Posterior vena cava (tissue), 2 donors: ENCODE measurements at places on chromosomes 1 and 21.

DNA sequence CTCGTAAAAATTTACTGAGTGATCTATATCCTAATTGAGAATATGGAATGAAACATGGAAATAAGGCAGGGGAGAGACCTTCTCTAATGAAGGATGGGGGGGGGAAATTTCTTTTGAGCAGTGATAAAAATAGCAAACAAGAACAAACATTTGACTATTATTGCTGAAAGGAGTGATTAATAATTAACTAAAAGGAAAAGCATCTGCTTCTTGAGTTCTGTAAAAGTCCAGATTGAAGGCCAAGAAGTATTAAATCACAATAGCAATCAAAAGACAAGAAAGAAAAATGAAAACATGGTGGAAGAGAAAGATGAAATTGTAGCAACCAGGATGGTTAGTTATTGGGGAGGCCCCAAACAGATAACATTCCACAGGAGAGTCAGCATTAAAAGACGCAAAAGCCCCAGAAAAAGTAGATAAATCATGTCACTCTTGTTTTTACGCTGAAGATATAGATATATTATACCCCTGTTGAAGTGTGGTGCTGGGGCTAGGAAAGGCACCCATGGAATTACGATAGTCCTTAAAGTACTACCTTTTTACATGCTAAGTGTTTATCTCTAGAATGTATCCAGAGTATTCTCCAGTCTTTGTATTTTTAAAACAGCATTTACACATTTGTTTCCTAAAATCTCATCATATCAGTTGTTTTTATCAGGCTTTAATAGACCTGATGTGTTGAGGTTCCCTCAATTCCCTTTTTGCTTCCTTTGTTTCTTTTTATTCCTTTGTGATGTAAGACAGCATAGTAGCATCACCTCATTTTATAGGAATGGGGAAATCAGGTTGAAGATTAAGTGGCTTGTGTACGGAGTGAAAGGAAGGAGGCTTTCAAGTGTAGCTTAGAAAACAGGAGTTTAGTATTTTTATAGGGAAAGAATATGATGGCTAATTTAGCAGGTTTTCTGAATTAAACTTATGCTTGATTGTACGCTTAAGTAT, 28.9 kb downstream of the DISP1 start:
- DNase-seq: no peak

DNA sequence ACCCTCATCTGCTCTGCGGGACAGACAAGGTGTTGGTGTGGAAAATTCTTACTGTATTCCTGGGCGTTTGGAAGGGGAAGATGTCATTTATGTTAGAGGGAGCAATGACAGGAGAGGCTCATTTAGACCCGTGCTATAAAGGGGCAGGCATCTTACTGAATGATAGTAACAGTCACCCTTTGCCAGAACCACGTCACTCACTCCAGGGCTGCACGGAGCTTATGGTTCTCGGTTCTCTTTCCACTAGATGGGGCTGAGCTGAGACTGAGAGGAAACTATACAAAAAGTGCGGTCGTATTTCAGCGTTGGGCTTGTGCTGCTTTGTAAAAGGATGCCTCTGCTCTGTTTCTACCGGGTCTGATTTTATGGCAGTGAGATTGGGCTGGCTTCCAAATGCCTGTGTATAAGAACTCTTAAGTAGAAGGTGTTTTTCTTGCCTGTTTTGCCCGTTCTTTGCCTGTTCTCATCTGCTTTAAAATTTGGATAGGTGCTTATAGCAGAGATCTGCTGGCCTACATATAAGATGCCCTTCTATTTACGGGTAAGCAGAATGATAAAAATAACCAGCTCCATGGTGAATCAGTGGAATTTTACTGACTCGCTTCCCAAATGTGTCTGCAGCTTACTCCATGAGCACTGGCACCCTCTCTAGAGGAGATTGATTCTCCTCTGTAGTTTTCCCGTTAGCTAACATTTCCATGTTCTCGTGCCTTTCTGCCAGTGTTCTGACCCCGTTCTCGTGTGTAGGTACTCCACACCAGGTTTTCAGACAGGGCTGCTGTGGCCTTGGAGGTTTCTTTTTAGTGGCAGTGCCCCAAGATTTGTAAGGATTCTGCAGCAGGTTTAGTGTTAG, 55.9 kb downstream of the MRPS6 start:
- DNase-seq: no peak

GRCh38 chr1:181763736-181764135, 280.4 kb downstream of the CACNA1E start:
- DNase-seq: no peak

GRCh38 chr1:44532567-44532944, 127.5 kb downstream of the RNF220 start:
- no peak for DNase-seq

GRCh38 chr21:40623528-40623927, 223.4 kb downstream of the DSCAM start:
- no peak for DNase-seq

DNA sequence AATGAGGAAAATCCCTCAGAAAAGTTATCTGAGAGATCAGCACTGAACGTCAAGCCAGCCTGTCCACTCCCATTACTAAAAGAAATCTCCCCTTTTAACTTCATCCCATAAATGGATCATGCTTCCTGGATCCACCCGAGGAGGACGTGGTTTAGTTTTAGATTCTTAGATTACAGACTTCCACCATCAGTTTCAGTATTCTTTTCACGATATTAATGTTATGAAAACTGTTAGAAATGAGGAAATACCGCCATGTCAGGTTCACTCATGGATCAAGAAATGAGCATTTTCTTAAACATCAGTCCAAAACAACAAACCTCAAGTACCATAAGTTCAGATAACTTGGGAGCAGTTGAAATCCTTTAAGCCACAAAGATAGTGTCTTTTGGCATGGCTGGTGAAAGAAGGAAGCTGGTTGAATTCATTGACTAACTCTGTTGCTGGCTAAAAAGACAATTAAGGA, 49.8 kb downstream of the NFIA start:
- no peak for DNase-seq
